ENCODE measurements at places on chromosomes 16 and 17.
A peak's percentile ranks its signal among the peaks of the same experiment; 100 is the strongest.

- no peak for DNase-seq
Observed at GRCh38 chr17:58107306-58107705, 24.1 kb downstream of the DYNLL2 start.

- DNase-seq, result no peak
Observed at GRCh38 chr16:61471737-61472136, 564.5 kb downstream of the CDH8 start.

DNA sequence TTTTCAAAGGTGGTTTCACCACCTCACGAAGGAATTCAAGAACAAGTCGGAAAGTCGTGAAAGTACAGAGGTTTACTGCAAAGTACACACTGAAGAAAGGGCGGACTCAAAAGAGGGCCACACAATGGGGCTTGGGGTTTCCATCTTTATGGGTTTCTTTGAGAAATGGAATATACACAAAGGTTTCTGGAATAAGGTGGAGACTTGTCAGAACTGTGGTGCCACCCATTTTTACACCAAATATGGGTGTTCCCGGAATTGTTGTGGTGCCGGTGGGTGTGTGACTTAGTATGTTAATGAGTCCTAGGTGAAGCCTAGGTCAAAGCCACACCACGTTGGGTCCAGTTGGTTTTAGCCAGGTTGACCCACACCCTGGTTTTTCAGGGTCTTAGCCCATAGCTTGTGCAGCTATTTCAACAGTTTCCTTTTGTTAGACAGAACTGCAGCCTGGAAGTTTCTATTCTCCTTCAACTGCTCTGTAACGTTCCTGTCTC, 567 bp upstream of the GCSH start:
- no peak for DNase-seq

DNA sequence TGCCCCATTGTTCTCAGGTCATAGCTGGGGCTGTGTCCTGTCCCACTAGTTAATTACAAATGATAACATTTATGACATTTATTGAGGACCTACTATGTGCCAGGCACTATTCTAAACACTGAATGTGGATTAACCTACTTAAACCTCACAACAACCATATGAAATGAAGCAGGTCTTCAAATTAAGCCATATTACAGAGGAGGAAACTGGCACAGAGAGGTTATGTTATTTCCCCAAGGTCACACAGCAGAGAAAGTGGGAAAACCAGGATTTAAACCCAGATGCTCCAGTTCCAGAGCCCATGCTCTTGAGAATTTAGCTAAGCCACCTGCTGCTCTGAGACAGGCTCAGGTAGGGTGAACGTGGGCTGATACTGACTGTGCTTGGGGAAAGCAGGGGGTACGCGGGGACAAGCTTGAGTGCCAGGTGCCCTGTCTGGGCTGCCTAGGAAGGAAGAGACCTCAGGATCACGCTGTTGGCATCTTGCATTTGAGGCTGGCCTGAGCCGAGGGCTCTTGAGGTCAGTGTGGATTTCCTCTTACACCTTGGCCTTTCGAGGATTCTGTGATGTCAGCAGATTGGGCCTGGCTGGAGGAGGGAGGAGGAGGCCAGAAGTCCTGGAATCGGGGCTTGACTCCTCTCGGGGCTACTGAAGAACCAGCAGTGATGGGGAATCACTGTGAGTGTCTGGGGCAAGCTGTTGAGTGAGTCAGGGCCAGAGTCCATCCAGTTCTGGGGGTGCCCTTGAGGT, 8.9 kb downstream of the SPNS2 start:
- no peak for DNase-seq

GRCh38 chr17:39996800-39997199, 16.2 kb downstream of the PSMD3 start:
- no peak for DNase-seq

DNA sequence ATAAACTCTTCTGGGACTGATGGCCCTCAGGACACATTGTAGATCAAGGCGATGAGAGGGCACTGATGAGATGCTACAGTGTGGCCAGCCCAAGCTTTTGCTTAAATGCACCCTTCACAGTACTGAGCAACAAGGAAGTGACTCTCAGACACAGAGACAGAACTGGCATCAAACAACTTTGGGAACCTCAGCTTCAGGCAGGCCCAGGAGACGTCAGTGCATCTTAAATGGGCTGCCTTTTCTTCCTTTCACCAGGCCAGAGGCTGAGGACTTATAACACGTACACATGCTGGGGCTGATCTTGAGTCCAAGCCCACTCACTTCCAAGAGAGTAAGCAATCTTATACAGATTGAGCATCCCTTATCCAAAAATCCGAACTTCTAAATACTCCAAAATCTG, 386.1 kb upstream of the C16orf82 start:
- DNase-seq, result no peak

DNA sequence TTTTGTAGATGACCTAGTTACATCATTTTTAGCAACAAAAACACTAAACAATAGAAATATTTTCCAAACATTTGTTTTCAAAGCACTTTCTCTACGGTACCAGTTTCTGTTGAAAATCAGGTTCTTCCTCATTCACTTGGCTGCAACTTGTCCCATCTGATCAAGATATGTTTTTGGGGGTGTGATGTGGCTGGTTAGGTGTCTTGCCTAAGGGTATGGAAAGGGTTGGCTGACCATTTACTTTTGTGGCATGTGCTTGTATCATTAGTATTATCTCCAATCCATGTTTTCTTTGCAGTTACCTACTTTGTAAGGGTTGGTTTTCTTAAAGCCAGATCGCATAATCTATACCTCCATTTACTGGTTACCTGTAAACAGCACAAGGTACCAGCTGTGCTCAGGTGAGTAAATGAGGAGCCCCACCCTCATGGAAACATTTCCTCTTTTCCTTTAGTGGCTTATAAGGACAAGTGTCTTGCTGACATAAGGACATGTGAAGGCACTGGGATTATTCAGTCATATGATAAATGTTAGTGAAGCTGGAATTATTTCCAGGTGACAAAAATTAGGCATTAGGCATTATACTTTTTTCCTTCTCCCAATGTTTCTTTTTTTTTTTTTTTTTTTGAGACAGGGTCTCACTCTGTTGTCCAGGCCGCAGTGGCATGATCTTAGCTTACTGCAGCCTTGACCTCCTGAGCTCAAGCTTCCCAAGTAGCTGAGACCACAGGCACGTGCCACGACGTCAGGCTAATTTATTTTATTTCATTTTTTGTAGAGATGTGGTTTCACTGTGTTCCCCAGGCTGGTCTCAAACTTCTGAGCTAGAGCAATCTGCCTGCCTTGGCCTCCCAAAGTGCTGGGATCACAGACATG, 162.0 kb downstream of the CCDC182 start:
- no peak for DNase-seq

GRCh38 chr17:77186141-77186604, 45.4 kb downstream of the SEC14L1 start:
- peak; percentile 13 for DNase-seq

- no peak for DNase-seq
Observed at GRCh38 chr17:77641718-77642117, 316.8 kb upstream of the TNRC6C start.

DNA sequence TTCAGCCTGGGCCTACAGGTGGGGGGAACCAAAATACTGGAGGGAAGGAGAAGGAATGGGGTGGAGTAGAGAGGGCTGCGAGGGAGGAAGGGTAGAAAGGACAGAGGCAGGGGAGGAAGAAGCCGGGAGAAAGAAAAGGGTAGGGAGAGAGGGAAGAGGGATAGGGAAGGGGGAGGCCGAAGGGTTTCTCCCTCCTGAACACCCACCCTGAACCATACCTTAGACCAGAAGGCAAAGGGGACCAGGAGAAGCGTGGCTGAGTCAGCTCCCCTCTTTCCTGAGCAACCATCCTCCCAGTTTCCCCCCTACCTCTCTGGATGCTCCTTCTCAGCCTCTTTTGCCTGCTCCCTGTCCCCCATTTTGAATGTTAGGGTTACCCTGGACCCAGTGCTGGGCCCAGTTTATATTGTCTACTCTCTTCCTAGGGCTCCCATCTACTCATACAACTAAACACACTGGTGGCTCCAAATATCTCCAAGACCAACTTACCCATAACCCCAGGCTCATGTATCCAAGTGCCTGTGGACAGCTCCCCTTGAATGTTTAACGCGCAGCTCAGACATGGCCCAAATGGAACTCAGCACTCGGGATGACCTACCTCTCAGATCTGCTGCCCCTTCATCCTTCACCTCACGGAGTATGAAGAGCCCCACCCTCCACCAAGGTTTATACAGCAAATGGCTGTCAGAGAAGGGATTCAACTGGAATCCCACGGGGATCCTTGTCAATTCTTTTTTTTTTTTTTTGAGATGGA, 7.8 kb downstream of the TSPOAP1 start:
- DNase-seq, result no peak

GRCh38 chr17:1878419-1879121, 48.8 kb downstream of the RPA1 start:
- DNase-seq, result no peak

- no peak for DNase-seq
Observed at GRCh38 chr16:88639231-88640038, 1.1 kb downstream of the IL17C start.

GRCh38 chr17:64300699-64300965, 37.6 kb upstream of the TEX2 start:
- DNase-seq, result no peak

- DNase-seq, result no peak
Observed at GRCh38 chr17:72890711-72891110, 201.8 kb downstream of the SLC39A11 start.

DNA sequence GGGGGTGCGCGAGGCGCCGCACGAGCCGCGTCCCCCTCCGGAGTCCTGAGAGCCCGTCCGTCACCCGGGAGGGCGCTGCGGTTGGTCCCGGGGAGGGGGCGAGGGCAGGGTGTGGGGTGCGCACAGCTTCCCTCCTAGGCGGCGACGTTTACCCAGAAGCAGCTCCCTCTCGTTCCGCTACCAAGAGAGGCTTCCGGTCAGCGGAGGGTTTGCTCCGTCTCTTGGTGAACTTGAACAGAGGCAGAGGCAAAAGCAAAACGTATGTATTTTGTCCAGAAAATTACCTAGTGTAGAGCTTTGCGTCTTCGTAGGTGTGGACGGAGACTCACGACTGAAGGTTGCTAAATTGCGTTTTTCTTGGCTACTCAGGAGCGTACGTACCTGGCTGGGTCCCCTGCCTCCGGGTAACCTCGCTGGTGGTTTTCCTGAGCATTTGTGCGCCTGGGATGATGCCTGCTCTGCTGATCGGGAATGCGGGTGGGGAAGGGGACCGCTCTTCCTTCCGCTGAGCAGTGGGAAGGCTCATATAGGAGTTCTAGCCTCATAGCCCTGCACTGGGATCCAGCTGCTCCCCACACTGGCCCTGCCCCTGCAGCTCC, 833 bp downstream of the WSCD1 start:
- no peak for DNase-seq

GRCh38 chr16:85127379-85127723, 15.1 kb upstream of the CIBAR2 start:
- DNase-seq, result no peak

DNA sequence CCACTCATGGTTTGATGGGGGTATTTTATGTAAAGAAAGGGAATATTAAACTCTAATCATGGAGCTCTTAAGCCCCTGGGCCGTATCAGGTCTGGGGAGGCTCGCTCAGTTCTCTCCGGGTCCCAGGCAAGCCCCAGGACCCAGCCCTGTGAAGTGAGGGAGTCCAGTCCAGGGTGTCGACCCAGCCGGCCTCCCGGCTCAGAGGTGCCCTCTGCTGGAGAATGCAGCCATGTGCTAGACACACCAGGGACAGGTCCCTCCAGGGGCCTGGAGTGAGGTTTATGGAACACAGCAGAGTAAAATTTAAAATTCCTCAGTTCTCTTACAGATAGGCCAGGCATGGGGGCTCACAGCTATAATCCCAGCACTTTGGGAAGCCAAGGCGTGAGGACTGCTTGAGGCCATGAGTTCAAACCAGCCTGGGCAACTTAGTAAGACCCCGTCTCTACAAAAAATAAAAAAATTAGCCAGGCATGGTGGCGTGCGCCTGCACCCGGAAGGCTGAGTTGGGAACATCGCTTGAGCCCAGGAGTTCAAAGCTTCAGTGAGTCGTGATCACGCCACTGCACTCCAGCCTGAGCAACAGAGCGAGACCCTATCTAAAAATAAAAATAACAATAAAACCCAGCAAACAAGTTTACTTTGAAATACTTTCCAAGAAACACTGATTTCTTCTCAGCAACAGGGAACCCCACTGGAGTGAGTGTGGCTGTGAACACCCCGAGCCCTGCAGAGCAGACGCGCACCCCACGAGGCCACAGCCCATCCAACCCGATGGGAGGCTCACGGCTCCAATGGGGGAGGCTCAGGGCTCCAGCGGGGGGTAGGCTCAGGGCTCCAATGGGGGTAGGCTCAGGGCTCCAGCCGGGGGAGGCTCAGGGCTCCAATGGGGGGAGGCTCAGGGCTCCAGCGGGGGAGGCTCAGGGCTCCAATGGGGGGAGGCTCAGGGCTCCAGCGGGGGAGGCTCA, 72.2 kb downstream of the ZNF778 start:
- peak; percentile 73 for DNase-seq

- DNase-seq, result no peak
Observed at GRCh38 chr16:82364690-82365089, 194.7 kb upstream of the MPHOSPH6 start.

DNA sequence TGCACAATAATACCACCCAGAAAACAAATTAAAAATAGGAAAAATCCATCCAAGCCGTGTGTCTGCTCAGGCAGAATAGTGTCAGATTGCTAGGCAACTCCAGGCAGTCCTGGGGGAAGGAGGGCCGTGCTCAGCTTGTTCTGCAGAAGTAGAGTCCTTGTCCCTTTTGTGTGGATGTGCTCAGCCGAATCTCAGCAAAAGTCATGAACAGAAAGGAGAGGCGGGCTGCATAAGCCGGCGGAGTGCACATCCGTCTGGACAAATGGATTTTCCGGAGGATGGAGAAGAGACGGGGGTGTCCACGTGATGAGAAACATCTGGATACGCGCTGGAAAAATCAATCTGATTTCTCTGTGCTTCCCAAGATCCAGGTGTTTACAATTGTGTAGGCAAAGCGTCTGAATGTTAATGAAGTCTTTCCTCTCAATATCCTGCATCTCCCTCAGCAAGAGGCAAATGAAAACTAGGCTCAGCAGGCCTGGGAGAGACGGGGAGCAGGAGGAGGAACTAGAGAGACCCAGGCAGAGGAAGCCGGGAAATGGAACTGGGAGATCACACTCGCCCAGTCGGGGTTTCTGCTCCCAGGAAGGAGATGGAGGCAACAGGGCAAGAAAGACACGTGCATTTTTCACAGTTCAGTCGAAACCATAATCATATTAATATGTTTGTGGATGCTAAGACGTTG, 7.7 kb upstream of the RBFOX3 start:
- DNase-seq, result no peak

GRCh38 chr17:42598905-42599304, 10.3 kb downstream of the RETREG3 start:
- DNase-seq, result no peak
